ENCODE measurements at places on chromosomes 1 and 21.

- no peak for DNase-seq
Observed at GRCh38 chr21:33028287-33028670, 2.5 kb downstream of the OLIG2 start.

- DNase-seq, result no peak
Observed at GRCh38 chr1:91729621-91730358, 156.2 kb downstream of the TGFBR3 start.

GRCh38 chr1:224704107-224704735 is 88.1 kb downstream of the CNIH3 start:
- DNase-seq, result no peak

GRCh38 chr1:69540052-69540451 is 27.7 kb upstream of the LRRC7 start:
- no peak for DNase-seq

DNA sequence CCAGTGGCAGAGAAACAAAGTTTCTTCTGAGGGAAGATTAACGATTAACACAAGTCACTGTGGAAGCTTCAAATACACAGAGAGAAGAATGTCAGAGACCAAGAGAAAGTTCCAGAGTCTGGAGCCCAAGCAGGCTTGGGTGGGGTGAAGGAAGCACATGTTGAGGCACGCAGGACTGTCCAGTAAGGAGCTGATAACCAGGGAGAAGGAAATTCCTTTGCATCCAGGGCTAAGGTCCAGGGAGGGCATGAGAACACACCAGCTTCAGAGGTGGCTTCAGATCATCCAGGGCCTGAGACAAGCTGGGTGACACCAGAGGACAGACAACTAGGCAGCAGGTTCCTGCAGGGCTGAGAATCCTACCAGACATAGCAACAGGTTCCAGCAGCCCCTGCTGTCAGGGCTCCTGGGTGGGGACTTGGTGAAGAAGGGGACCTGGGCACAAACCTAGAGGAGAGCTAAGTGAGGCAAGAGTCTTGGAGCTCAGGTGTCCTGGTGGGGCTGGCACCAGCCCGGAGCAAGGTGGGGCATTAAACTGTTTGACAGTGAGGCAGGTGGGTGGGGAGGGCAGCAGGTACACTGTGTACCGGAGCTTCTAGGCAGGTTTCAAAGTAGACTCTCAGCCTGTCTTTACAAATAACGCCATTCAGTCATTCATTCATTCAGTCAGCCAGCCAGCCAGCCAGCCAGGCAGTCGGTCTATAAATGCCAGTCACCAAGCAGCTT is 2.6 kb upstream of the SPRR1A start:
- DNase-seq, result no peak

DNA sequence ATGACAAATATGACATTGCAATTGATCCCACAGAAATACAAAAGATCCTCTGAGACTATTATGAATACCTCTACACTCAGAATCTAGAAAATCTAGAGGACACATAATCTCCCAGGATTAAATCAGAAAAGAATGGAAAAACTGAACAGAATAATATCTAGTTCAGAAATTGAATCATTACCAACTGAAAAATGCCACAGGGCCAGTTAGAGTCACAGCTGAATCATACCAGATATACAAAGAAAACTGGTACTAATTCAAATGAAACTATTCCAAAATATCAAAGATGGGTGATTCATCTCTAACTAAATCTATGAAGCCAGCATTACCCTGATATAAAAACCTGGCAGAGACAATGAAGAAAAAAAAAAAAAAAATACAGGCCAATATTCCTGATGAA is 149.3 kb downstream of the BRINP3 start:
- no peak for DNase-seq

GRCh38 chr1:39109644-39110043 is 83.5 kb downstream of the NDUFS5 start:
- DNase-seq, result no peak

GRCh38 chr1:65069011-65069565 is 78.9 kb upstream of the AK4 start:
- DNase-seq, result no peak

DNA sequence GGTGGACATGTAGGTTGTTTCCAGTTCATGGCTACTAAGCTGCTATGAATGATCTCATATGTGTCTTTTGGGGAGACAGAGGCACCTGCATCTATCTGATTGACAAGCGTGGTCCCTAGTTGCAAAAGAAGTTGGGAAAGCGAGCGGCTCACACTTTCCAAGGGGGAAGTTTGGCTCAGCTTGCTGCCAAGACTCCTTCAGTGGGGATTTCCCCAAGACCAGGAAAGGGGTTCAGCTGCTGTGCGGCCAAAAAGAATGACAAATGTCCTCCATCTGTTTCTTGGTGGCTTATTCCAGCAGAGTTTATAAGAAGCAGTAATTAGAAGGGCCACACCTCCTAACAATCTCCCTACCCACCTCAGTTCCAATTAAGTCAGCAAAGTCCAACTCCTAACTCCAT is 128.5 kb upstream of the GALNT2 start:
- no peak for DNase-seq

DNA sequence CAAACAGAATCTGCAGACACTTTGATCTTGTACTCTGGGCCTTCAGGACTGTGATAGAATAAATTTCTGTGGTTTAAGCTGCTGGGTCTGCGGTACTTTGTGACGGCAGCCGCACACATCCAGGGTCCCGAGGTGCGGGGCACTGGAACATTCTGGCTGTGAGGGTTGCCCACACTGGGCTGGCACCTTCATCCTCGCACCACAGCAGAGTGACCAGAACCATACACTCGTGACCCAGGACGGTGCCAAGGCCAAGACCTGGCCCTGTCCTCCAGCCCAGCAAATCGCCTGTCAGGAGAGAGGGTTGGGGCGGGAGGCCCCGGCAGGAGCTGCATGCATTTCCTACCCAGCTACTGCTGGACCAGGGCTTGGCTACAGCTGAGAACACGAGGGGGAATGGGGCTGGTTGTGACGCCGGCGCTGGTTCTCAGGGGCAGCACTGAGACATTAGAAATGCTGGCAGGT is 2.6 kb upstream of the FTCD start:
- DNase-seq, result no peak

GRCh38 chr1:11893907-11894251 is 32.3 kb downstream of the KIAA2013 start:
- DNase-seq, result peak; percentile 62

GRCh38 chr21:39381009-39381408 is 32.1 kb upstream of the HMGN1 start:
- peak; percentile 34 for DNase-seq

DNA sequence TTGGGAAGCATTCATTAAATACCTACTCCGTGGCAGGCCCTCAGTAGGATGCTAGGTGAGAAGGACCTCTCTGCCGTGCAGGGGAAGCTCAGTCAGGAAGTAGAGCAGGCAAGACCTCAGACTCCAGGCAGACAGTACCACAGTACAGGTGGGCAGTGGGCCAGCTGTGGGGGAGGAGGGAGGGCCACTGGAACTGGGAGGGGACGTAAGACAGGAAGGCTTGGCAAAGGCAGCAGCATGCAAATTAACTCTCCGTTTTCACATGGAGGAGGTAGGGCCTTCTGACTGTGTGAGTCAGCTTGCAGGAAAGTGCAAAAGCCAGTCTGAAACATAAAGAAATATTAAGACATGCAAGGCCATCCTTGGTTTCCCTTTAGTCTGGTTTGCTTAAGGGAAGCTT is 157.7 kb downstream of the TRIM33 start:
- DNase-seq, result peak; percentile 69

- no peak for DNase-seq
Observed at GRCh38 chr1:224407571-224408293, 26.9 kb downstream of the WDR26 start.

DNA sequence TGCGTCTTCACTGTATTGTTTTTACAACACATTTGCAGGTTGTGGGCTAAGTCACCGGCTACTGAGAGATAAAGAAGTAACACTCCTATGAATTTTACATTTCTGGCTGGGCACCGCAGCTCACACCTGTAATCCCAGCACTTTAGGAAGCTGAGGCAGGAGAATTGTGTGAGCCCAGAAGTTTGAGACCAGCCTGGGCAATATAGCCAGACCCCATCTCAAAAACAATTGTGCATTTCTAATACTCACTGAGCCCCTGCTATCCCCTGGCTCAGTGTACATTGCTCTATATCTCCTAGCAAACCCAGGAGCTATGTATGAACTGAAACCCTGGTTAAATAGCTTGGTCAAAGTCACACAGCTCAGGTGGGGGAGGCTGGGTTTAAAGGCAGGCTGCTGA is 108.7 kb downstream of the ZNF281 start:
- DNase-seq, result no peak

- no peak for DNase-seq
Observed at GRCh38 chr1:54501849-54502248, 46.2 kb upstream of the ACOT11 start.

GRCh38 chr1:182620924-182621585 is 16.9 kb upstream of the RGS16 start:
- DNase-seq, result no peak

DNA sequence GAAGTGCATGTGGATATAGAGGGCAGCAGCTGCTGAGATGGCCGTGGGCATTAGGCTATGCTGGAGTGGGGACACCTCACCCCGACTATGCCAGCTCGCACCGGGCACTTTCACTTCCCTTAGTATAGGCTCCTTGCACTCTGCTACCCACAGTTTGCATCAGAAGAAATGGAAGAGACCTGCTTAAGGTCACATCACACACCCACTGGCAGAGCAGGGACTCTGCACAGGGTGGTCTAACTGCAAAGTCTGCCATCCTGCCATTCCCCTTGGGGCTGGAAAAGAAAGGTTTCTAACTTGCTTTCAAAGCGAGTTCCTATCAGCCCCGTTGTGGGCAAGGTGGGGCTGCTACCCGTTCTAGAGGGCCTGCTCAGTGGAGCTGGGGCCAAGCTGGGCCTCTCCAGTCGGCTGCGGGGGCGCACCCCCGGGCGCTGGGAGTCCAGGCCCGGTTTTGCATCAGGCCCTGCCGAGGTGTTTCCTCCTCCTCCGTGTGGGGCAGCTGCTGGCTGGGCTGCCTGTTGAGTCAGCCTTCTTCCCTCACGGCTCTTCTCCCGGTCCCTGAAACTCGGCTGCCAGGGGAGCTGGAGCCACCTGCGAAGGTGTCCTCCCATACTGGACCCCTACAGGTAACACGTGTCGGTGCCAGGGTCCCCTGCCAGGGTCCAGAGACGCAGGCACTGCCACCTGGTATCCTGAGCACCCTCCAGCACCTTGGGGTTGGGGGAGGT is at the start of gene SYTL1:
Gene SYTL1, plus strand, starts transcription at position 498 of the 728 bp plus-strand sequence. CDS start 3,313 bp downstream, outside the sequence.
- DNase-seq, result peak; percentile 72

- peak; percentile 16 for DNase-seq
Observed at GRCh38 chr1:107430540-107431228, 289.8 kb downstream of the NTNG1 start.

DNA sequence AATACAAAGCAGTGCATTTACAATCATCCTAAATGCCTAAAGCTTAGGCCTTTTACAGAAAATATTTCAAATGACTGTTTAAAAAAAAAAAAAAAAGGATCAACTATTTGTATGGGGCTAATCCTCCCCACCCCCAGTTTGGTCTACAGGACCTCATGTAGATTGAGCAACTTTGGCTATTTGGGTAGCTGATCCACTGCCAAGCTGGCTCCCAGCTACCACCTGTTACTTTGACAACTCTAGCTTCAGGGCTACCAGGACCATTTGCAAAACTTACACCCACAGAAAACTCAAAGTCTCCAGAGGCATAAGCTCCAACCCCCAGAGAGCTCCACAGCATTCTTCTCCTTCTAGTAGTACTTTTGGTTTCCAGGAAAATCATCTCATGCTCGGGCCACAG is 29.4 kb downstream of the JAK1 start:
- DNase-seq, result no peak

GRCh38 chr1:173295391-173295790 is 88.3 kb upstream of the TNFSF4 start:
- no peak for DNase-seq

GRCh38 chr1:99682291-99682751 is 36.4 kb downstream of the PALMD start:
- no peak for DNase-seq

DNA sequence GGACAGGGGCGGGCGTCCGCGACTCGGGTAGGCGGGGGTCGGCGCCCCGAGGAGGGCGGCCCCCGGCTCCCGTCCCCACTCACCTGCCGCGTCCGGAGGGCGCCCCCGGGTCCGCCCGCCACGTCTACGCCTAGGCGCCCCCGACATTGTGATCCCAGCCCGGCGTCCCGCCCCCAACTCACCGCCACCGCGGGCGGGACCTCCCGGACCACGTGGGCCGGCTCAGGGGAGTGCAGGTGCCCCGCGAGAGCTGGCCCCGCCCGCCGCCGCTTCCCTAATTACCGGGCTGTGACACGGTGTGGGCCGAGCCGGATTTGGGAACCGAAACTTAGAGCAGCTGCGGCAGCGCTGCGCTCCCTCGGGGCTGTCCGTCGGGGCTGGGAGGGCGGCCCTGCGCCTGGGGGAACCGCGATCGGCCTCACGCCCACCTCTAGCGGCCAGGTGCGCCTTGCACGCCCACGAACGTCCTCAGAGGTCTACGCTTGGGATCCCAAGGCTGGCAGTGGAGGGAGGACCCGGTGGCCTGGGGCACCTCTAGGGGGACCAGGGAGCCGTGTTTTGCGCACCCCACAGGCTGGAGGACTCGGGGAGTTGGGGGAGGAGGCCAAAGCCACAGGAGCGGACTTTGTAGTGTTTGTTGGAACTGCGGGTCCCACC is 521 bp upstream of the NADK start:
- peak; percentile 58 for DNase-seq

- DNase-seq, result no peak
Observed at GRCh38 chr1:185373813-185374529, 56.9 kb upstream of the IVNS1ABP start.

DNA sequence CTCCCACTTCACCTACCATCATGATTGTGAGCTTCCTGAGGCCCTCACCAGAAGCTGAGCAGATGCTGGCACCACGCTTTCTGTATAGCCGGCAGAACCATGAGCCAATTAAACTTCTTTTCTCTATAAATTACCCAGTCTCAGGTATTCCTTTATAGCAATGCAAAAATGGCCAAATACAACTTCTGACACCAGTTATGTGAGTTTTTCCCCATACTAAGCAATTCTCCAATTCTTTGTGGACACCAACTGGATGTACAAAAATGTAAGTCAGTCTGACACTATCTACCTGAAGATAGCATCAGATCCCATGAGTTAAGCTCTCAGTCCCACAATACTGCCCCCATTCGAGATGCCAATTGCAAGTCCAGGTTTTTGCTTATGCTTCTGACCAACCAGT is 65.4 kb upstream of the PPIH start:
- no peak for DNase-seq
